ENCODE measurements at places on chromosomes 5 and 9.

DNA sequence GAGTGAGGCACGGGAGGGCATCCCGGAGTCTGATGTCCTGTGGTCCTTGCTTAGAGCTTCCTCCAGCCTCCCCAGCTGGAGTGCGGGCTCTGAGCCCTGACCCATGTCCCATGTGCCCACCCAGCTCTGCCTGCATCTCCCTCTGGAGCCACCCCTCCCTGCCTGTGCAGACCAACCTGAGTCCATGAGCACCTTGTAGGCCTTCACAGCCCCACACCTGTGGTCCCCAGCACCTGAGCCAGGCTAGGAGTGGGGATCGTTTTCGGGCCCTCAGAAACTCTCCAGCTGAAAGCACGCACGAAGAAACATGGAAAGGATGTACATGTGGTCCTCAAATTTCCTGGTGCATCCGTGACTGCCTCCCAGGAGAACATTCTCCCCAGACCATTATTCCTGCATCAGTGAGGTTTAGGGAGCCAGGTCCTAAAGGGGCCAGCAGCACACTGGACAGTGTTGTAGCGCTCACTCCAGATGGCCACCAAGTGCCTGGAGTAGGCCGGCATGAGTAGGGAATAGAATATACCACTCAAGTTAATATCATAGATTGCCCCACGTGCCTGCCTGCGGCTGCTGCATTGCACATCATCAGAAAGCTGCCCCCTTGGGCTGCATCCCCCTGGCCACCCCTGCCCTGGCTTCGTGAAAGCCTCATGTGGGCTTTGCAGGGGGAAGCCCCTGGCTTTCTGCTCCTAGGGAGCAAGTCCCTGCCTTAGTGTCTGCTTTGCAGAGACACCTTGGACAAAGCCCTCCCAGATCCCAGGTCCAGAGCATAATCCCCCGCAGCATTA lies 80.6 kb downstream of the WNK2 start:
- no peak for DNase-seq

DNA sequence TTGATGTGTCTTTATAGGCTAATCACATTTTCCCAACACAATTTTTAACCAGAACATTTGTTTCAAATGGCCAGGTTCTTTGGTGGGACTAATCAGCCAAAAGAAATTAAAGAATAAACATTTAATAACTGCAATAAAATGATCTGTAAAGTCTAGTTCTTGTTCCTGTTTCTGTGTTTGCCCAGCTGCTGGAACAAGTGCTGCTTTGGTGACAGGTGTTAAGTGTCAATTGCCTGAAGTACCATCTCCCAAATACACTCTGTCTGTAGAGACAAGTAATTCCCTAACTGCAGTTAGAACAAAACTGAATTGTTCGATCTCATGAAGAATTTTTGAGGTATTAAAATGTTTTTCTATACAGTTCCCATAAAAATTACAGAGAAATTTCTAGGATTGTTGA lies 402.3 kb upstream of the CHD1 start:
- no peak for DNase-seq

GRCh38 chr9:93660352-93661046 lies 84.1 kb downstream of the PHF2 start:
- DNase-seq, result no peak

DNA sequence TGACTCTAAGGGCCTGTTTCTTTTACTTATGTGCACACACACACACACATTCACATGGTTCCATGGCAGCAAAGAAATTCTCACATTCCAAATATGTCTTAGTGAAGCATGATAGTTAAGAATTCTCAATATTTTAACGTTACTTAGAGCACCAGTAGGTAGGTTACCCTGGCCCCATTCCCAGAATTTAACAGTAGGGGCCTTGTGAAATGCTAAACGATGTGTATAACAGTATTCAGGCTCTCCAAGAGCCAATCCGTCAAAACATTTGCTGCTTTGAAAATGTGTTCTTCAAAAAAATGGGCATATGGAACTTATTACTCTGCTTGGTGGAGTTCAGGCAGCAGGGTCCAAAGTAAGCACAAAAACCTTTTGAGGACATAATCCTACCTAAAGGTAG lies 93.7 kb upstream of the DAB2 start:
- DNase-seq, result no peak

- DNase-seq, result no peak
Measured at GRCh38 chr9:136090768-136091581, 4.1 kb downstream of the NACC2 start.

GRCh38 chr5:17425385-17426070 lies 72.5 kb upstream of the TAF11L2 start:
- no peak for DNase-seq

- DNase-seq, result no peak
Measured at GRCh38 chr9:106111039-106111730, 416.8 kb downstream of the TMEM38B start.

DNA sequence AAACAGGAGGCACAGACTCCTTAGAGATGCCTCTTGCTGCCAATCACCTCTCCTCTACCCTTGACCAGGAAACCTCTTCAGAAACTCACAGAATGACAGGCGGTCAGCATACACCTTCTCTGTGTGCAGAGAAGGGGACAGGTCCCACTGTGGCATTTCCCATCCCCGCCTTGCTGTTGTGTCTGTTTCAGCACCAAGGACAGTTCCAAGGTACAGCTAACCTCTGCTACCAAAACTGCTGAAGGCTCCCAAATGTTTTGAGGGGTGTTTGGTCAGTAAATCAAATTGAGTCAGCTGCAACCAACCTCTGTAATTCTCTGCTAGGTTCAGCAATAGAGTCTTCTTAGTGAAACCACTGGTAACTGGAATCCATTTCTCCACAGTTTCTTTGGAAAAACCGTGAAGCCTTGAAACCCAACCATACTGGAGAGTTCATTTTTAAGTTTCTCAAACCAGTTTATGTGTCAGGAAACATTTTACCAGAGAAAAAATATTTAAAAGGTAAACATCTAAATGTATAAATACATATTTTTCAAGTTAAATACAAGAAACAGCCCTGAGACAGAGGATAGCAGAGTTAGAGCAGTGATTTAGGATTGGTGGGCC lies 122.0 kb downstream of the DRD1 start:
- DNase-seq, result peak; percentile 15

GRCh38 chr9:470552-471194 lies 256.0 kb downstream of the DOCK8 start:
- peak; percentile 5 for DNase-seq

- no peak for DNase-seq
Measured at GRCh38 chr5:53463909-53464621, 16.4 kb upstream of the FST start.

DNA sequence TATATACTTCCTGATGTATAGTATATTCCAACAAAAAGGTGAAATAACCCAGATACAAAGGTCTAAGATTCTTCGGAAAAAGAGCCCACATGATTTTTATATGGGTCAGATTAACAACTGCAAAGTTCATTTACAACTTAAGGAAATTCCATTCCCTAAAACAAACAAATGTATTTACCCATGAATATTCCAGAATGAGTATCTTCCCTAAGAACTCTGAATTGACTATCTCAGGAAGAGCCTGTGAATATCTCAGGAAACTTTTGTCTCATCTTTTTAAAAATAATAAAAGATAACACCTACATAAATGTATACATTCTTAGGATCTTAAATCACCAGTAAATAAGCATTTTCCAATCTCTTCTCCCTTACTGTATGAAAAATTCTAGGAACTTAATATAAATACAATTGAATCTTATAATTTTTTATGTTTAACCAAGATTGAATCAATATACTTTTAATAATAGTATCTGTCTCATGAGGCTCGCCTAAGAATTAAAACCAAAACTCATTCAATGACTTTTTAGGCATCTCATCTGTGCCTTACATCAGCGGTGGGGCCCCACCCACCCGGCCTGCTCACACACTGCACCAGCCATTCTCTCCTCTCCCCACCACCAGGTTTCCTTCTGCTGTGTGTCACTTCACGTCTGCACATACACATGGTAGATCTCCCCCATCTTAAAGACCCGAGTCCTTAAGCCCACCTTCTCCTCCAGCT lies 78.1 kb downstream of the RAPGEF1 start:
- DNase-seq, result peak; percentile 78

Data from stimulated activated CD4-positive, alpha-beta T cell treated with anti-CD3 and anti-CD28 coated beads, Interleukin-2, amount 100 ng/mL, for 24 hours (primary cell).